CD4-positive, alpha-beta T cell treated with Interleukin-2 at 100 ng/mL for 4 hours (primary cell): ENCODE measurements at places on chromosomes 3 and 15.
A peak's percentile ranks its signal among the peaks of the same experiment; 100 is the strongest.

GRCh38 chr15:44034933-44035624 lies 160.0 kb downstream of the FRMD5 start:
- no peak for DNase-seq

DNA sequence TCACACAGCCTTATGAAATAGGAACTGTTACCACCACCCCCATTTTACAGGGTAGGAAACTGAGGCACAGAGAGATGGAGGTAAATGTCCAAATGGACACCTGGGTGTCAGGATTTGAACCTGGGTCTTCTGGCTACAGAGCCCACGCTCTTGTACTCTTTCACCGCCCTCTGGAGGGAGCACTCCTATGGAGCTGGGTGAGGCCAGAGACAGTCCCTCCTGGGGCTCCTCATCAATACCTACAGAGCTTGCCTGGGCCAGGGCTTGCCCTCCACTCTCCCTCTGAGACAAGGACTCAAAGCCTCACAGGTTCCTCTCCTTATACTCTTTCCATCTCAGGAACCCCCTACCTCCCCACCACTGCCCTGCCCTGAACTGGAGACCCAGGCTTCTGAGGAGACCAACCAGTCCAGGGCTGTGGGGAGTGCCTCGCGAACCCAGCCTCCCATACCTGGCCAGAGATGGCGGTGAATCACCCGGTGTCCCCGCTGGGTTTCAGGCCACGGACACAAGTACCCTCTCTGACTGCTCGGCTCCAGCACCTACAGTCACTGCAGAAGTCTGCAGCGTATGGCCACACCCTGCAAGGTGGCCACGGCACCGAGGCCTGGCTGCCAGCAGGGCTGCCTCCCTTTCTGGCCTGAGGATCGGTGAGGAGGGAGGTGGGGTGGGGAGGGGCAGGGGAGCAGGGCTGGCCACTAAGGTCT lies 22.1 kb upstream of the ATP2B2 start:
- no peak for DNase-seq

DNA sequence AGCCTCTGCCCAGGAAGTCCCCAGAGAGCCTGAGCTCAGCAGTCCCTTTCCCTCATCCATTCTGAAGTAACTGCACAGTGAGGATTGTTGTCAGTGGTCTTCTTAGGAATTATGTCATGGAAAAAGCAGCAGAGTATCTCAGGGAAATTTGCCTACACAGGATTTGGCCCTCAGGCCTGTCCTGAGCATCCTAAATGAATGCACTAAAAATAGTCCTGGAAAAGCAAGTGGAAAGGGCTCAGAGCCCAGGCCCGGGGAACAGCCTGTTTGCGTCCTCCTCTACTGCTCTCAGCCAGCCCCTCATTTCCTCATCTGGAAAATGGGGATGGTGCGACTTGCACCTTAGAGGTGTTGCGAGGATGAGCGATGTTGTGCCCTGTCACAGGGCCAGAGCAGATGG lies 21.6 kb downstream of the LYSMD4 start:
- DNase-seq, result no peak

- DNase-seq, result no peak
Measured at GRCh38 chr3:140284372-140284771, 349.4 kb downstream of the CLSTN2 start.

DNA sequence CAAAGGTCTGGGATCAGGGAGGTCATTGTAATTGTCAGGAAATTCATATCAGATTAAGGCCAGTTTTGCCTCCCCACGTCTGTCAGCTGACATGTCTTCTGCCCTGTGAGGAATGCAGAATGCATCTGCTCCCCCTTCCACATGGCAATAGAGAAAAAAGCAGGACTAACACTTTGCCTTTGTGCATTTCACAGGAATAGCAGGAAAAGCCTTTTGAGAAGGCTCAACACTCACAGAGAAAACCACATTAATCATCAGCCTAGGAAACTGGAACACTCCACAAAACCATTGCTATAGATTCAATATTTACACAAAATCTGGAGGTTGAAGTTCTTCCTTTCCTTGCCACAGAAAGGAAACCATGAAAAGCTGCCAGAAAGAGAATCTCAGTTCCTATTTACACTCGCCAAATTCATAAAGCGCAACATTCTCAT lies 165.2 kb upstream of the HES1 start:
- DNase-seq, result no peak

DNA sequence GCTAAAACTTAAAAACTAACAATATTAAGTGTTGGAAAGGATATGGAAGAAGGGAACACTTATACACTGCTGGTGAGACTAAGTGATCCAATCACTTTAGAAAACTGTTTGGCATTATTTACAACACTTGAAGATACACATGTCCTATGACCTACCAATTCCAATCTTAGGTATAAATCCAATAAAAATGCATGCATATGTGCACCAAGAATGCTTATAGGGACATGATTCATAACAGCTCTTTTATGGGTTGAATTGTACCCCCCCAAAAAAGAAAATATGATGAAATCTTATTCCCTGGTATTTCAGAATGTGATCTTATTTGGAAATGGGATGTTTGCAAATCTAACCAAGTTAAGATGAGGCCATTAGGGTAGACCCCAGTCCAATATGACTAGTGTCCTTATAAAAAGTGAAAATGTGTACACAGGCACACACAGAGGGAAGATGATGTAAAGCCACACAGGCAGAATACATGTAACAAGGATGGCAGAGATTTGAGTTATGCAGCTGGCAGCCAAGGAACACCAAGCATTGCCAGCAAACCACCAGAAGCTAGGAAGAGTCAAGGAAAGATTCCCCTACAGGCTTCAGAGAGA lies 15.3 kb downstream of the CCR8 start:
- no peak for DNase-seq

- DNase-seq, result no peak
Measured at GRCh38 chr15:33547876-33548275, 237.1 kb downstream of the RYR3 start.

- no peak for DNase-seq
Measured at GRCh38 chr15:79778378-79778990, 118.3 kb downstream of the MTHFS start.

GRCh38 chr3:68560728-68561127 lies 371.6 kb downstream of the TAFA4 start:
- no peak for DNase-seq

- no peak for DNase-seq
Measured at GRCh38 chr3:169505577-169506230, 157.8 kb downstream of the MECOM start.

DNA sequence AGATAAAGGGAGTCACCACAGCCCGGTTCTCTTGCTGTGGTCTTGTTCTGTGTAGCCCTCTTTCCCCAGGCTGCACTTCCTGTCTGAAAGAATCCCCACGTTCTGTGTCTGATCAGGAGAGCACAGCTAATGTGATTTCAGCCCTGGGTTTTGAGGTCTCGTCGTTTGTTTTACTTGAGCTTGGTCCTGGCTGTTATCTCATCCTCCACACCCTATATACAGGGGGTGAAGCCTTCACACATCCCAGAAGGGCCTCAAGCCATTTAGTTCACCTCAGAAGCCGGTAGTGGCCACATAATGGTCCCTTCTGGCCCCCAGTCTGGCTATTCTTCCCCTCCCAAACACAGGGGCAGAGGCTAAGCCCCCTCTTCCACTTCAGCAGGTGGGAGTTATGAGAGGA lies 115.6 kb downstream of the PDE8A start:
- no peak for DNase-seq

DNA sequence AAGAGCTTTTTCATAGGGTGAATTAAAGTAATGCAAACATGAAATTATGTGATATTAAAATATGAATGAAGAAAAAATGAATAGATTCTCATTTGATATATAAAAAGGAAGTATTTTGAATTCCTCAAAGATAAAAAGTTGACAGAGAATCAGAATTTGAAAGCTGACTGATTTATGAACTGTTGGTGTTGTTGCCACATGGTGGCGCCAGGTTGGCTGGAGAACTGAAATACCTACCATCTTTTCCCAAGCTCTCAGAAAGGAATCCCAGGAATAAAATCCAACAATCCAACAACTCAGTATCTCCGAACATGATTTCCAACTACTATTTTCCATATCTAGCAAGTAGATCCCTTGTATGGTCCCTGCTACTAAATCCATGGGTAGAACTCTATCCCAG lies 3.1 kb downstream of the MYRIP start:
- no peak for DNase-seq

- no peak for DNase-seq
Measured at GRCh38 chr15:73752806-73753193, 351 bp downstream of the INSYN1 start.

DNA sequence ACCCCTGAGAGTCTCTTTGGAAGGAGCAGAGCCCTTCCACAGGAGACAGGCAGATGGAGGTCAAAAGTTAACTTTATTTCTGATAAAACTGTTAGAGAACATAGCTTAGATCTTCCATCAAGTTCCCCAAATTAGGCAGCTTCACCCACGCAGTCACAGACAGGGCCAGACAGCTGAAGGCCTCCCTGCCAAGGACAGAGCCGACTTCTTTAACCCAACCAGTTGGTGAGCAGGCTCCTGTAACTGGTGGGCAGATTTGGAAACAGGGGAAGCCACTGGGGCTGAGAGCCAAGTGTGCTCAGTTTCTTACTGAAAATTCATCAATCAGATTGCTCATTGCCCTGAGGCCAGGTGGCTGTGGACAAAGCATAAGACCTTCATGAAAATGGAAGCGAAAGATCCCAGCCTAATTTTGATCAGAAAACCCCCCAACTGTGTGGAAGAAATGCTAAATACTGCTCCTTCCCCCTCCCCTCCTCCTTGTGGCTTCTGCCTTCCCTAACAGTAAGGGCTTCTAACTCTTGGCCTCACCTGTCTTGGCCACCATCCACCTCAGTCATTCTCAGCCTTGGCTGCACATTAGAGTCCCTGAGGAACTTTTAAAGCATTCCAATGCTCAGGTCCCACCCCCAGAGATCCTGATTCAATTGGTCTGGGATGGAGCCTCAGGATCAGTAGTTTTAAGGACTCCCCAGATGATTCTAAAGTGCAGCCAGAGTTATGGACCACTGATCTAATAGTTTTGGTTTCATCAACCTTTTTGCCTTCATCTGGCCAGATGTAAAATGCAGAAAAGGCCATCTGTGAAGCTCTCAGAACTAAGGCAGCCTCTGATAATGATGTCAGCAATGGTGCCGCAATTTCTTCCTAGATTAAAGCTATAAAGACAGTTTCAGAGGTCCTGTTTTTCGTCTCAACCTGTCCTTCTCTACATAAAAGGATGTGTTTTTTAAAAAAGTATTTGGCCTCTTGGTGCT lies 11.5 kb downstream of the CLRN1 start:
- no peak for DNase-seq

DNA sequence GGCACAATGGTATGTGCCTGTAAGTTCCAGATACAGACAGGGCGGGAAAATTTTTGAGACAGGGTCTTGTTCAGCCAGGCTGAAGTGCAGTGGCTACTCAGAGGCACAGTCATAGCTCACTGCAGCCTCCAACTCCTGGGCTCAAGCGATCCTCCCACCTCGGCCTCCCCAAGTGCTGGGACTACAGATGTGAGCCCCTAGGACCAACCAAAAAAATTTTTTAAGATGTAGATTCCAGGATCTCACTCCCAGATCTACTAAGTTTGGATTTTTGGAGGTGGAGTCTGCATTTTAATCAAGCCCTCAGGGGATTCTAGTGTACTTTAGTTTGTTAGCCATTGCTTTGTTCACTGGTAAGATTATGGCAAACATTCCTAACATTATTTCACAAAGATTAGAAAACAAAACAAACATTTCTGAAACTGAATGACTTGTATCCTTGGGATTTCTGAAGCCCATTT lies 2.7 kb downstream of the LIPH start:
- no peak for DNase-seq

GRCh38 chr15:66646799-66647198 lies 55.2 kb upstream of the SMAD6 start:
- DNase-seq, result no peak

DNA sequence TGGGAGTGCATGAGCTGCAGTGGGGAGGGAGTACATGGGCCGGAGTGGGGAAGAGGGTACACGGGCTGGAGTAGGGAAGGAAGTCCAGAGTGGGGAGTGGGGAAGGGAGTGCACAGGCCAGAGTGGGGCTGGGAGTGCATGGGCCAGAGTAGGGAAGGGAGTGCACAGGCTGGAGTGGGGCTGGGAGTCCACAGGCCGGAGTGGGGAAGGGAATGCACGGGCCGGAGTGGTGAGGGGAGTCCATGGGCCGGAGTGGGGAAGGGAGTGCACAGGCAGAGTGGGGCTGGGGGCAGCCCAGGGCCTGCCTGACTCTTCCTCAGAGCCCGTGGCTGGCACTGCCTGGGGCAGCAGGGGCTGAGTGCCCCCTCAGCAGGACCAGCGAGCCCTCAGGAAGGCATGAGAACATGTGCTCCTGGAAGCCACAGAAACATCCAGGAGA lies 40.7 kb downstream of the KLF15 start:
- DNase-seq, result no peak

DNA sequence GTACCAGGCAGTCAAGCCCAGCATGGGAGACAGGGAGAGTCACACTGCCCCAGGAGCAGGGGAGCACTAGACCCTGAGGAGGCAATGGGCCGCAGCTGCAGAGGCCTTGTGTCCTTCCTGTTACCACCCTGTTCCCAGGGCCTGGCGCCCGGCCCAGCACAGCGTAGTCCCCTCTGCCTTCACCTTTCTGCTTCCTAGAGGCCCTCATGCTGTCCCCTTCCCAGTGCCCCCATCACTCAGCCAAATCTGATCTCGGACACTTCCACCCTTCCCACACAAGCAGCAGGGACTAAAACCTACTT lies 6.9 kb upstream of the TBC1D2B start:
- DNase-seq, result no peak

DNA sequence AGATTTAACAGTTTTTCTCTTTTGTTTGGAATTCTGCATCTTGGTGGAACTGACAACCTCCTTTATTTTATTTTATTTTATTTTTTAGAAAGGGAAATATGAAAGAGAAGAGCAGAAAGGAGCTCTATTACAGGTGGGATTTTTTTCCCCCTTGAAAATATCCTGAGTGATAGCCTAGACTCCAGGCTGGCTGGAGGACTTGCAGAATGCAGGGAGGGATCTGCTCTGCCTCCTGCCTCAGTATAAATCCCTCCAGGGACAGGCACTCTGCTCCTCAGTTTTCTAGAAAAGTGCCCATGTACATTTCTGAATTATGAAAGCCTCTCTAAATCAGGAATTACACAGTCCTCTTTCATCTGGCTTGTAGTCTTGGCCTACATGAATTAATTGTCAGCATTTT lies 173.7 kb downstream of the TMEM108 start:
- DNase-seq, result no peak

DNA sequence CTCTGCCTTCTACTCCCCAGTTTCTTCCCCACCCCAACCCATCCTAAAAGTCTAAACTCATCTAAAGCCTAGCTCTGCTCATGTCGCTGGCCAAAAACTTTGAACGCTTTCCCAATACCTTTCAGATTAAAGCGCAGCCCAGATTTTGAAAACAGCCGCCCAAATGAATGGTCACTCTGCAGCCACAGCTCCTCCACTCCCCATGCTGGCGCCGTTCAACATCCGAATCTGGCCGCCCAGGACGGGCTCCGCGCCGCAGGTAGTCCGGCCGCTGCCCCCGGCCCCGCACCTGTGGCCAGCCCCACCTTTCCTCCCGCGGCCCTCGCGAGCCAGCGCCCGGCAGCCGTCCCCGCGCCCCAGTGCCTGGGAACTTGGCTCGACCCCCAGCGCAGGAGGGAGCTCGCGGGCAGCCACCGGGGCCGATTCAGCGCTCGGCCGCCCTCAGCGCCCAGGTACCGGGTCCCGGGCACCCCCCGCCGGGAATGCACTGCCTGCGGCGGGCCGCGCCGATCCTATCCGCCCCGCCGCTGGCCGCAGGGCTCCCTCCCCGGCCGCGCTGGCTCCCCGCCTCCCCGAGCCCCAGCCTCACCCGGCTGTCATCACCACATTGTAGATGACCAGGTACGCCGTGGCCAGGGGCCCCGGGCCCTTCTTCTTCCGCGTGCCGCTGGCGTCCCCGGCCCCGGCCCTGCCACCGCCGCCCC lies 417 bp downstream of the HACD2 start:
- DNase-seq, result peak; percentile 9

- no peak for DNase-seq
Measured at GRCh38 chr3:177245250-177245649, 48.0 kb upstream of the TBL1XR1 start.
